ENCODE measurements at places on chromosomes 12 and 14.

- no peak for DNase-seq
Measured at GRCh38 chr14:39474416-39474911, 42.2 kb upstream of the FBXO33 start.

- no peak for DNase-seq
Measured at GRCh38 chr12:5643266-5643665, 211.4 kb downstream of the NTF3 start.

GRCh38 chr12:80273144-80273543 lies 170.9 kb upstream of the PTPRQ start:
- DNase-seq: no peak

GRCh38 chr14:36975834-36976233 lies 196.6 kb downstream of the SLC25A21 start:
- no peak for DNase-seq

DNA sequence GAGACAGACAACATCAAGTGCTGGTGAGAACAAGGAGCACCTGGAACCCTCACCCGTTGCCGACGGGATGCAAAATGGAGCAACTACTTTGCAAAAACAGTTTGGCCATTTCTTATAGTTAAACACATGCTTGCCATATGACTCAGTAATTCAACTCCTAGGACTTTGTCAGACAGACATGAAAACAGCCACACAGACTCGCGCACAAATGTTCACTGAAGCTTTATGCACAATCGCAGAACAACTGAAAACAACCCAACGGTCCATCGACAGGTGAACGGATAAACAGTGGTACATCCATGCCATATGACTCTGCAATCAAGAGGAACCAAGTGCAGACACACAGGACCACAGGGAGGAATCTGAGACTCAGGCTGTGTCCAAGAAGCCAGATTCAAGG lies 30.8 kb downstream of the NCOR2 start:
- DNase-seq: no peak

Measured in thyroid gland (tissue), 4 donors.